Naive B cell (primary cell): ENCODE measurements at places on chromosomes 3 and 15. TPM values are rescaled to one million over a fixed set of nuclear protein-coding genes. Genes with fewer than 3 reads are reported as not detected.

The CHRNA5 gene
- 0.23 TPM for polyA plus RNA-seq

DNA sequence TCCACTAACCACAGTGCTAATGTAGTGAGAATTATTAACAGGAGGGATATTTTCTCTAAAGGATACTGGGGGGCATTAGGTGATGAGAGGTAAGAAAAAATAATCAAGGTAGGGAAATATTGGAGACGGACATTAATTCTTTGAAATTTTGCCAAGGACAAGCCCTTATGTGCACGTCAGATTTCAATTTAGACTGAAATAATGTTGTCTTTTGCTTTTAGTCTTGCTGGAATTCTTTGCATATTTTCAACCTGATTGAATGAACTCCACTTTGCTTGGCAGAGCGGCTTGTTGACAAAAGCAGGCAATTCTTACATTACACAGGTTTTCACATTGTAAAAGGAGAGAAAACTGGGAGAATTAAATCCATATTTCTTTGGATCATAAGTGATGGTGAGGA is 25.0 kb upstream of the C3orf52 start:
- DNase-seq: no peak

GRCh38 chr3:122496508-122496907 is 18.2 kb downstream of the KPNA1 start:
- no peak for DNase-seq

The DNAJA4 gene
- 4.9 TPM for polyA plus RNA-seq

DNA sequence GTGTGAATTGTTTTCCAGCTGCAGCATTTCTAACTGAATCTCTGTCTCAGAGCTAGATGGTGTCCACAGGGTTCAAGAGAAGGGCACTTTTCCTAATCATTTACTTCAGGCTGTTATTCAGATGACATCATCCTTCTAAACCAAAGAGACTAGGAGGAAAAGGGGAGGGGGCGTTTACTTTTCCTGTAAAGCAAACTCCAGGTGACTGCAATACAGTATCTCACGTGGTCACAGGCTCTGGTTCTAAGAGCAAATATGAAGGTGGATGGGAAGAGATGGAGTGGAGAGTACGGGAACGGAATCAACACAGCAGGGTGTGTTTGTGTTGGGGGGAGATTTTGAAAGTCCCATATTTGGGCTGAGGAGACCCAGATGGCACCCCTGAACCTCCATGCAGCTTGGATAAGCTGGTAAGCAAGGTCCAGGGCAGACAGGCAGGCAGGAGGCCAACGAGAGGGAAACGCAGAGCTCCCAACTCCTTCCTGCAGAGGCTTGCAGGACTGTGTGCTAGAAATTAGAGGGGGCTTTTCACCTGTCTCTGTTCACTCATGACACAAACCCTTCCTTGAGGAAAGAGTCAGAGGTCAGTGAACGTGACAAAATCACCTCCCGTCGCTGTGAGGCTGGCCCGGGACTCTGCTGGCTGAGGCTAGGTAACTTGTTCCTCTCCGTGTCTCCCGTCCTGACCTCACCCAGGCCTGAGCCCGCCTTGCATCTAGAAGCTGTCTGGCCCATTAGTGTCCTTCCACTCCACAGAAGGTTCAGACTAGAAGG is 151.2 kb downstream of the OPA1 start:
- DNase-seq: no peak

DNA sequence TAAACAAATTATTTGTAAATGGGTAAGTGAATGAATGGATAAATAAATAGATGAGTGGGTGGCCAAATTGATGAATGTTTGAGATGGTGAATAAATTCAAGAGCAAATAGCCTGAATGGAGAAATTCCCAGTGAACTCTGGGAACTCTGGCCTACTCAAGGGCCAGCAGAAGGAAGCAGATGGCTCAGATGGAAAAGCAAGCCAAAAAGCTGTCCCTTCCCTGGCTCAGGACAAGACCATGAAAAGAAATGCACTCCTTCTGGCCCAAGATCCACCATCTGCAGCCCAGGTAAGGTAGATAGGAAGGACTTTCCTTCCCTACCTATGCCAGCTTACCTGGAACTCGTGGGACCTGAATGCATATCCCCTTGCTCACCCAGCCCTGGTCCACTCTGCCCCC is 37.6 kb upstream of the CLDN18 start:
- DNase-seq: no peak

The EOGT gene
- 2.0 TPM for polyA plus RNA-seq

GRCh38 chr3:188554404-188554803 is 400.4 kb downstream of the LPP start:
- no peak for DNase-seq

The WNT5A gene
- polyA plus RNA-seq: not detected

The COL6A6 gene
- polyA plus RNA-seq: not detected

- DNase-seq: no peak
Measured at GRCh38 chr3:10471054-10471688, 34.2 kb downstream of the ATP2B2 start.

The ANKUB1 gene
- 2.6 TPM for polyA plus RNA-seq

DNA sequence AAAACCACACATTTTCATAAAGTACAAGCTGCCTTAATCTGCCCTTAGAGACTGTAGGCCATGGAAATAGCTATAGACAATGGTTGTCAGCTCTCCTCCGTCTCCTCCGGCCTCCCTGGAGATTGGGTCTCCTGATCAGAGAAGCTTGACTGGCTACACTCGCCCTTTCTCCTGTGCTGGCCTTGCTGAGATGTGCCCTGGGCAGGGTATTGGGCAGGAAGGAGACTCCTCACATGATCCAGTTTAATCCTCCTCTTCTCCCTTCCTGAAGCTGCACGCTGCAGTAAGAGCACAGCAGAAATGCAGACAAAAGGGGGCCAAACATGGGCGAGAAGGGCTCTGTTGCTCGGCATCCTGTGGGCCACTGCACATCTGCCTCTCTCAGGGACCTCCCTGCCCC is at the start of gene SLC24A5:
TSS of gene SLC24A5 (plus strand) at position 246 of the 400 bp plus-strand sequence. CDS start at position 301, 55 bp downstream.
- DNase-seq: no peak

- no peak for DNase-seq
Measured at GRCh38 chr3:153247331-153248330, 85.6 kb downstream of the RAP2B start.

- no peak for DNase-seq
Measured at GRCh38 chr15:90851940-90852339, 16.4 kb upstream of the FURIN start.

GRCh38 chr3:148367756-148368155 is 329.9 kb upstream of the AGTR1 start:
- DNase-seq: no peak

GRCh38 chr15:95799286-95800200 is 531.0 kb upstream of the NR2F2 start:
- no peak for DNase-seq

- no peak for DNase-seq
Measured at GRCh38 chr3:192033246-192033645, 572.3 kb downstream of the PYDC2 start.

DNA sequence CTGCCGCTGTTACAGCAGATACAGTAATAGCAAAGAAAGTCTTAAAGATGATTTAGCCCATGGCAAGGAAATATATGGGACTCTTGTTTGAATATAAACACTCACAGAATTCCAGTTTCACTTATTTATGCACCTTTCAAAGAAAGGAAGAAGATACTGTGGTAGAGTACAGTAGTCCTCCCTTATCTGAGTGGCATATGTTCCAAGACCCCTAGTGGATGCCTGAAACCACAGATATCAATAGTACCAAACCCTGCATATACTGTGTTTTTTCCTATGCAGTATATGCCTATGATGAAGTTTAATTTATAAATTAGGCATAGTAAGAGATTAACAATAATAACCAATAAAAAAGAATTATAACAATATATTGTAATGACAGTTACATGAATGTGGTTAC is 8.2 kb downstream of the MAP2K1 start:
- DNase-seq: no peak

DNA sequence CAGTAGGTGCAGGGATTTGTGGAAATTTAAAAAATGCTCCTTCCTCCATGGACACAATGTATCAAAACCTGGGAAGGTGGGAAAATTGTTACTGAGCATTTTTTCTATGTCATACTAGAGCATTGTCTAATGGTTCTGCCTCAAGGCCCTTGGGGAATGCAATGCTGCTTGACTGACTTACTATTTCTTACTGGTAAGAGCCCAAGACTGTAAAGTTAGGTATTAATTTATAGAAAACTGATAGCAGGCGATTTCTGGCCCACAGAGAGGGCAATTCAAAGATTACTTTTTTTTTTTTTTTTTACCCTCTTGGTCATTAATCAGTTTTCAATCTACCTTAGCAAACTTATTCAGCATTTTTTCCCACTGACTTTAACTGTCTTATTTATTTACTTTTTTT is 38.5 kb upstream of the MRPL3 start:
- DNase-seq: no peak

The RASA2 gene
- polyA plus RNA-seq: 49.0 TPM

- DNase-seq: no peak
Measured at GRCh38 chr3:16056217-16056616, 118.3 kb upstream of the GALNT15 start.

DNA sequence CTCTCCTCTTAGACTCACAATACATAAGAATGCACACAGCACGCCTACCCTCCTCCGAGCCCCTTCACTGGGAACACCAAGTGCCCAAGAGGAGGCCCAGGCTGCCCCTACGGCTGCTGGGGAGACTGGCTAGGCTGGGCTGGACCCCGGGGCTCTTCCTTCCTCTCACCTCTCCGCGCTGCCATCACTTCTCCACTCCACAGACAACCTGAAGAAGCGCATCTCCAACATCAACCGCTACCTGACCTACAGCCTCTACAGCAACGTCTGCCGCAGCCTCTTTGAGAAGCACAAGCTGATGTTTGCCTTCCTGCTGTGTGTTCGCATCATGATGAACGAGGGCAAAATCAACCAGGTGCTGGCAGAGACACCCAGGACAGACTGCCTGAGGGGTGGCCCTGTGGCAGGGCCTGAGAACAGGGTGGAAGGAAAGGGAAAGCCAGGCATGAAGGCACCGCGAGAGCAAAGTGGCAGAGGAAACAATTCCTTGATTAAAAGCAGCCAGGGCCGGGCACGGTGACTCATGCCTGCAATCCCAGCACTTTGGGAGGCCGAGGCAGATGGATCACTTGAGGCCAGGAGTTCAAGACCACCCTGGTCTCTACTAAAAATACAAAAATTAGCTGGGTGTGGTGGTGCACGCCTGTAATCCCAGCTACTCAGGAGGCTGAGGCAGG is 51.6 kb downstream of the SEMA3G start:
- no peak for DNase-seq

The MYRIP gene
- not detected for polyA plus RNA-seq

GRCh38 chr15:94265982-94266381 is 34.6 kb downstream of the MCTP2 start:
- DNase-seq: no peak

GRCh38 chr15:95658799-95659198 is 671.7 kb upstream of the NR2F2 start:
- no peak for DNase-seq

- no peak for DNase-seq
Measured at GRCh38 chr3:174193604-174194003, 665.5 kb upstream of the NAALADL2 start.

DNA sequence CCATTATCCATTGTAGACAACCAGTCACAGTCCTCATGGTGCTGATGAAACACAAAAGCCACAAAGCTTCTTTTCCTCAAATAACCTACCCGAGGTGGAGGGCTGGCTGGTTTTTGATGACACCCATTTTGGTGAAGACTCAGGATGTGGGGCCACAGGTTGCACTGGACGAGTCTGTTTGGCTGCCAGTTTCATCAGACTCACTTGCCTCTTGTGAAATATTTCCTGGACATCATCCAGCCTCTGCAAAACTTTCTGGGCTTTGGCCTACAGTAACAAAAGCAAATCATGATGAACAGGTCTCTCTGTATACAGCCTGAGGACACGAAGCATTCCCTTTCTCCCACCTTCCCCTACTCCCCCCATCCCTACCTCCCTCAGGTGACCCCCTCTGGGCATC is 42.2 kb downstream of the B3GNT5 start:
- no peak for DNase-seq

The SKOR1 gene
- polyA plus RNA-seq: 0.07 TPM

DNA sequence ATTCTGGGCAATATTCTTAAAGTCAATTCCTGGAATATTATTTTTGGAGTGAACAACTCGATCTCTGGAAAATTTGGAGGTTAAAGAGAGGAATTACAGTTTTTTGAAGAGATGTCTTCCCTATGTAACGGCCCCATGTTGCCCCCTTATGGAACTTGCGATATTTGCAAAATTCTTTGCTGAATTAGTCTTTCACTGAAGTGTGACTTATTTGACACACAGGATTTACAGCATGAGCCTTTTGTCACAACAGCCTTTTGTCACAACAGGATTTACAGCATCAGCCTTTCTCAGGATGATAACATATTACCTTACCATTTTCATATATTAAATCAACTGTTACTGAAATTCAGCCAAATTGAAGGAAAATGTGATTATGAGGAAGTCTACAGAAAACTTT is 37.8 kb upstream of the SPTSSB start:
- DNase-seq: no peak

The SEMA5B gene
- polyA plus RNA-seq: not detected

The KLHL40 gene
- not detected for polyA plus RNA-seq

The WDR5B gene
- polyA plus RNA-seq: 1.8 TPM

The CFAP100 gene
- not detected for polyA plus RNA-seq

- no peak for DNase-seq
Measured at GRCh38 chr3:146044046-146044445, 116.9 kb downstream of the PLOD2 start.

The TGFBR2 gene
- polyA plus RNA-seq: 117 TPM

- DNase-seq: no peak
Measured at GRCh38 chr15:71228403-71228802, 113.1 kb downstream of the THSD4 start.

The CSK gene
- 212 TPM for polyA plus RNA-seq

DNA sequence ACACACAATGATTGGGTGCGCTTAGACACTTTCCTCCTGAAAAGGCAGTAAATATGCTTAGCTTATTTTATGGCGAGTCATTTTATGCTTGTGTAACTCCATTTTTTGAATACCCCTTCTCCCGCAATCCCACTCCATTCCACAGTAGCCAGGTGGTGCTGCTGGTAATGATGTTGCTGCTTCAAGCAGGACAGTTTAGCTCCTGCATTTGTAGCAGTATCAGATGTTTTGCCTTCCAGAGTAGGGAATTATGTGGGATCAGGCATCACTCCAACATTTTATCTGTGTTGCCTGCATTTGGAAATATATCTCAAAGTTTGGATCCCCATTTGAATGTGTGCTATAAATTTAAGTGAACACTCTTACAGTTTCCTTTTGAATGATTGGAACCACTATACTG is 302.1 kb upstream of the SGO1 start:
- DNase-seq: no peak

DNA sequence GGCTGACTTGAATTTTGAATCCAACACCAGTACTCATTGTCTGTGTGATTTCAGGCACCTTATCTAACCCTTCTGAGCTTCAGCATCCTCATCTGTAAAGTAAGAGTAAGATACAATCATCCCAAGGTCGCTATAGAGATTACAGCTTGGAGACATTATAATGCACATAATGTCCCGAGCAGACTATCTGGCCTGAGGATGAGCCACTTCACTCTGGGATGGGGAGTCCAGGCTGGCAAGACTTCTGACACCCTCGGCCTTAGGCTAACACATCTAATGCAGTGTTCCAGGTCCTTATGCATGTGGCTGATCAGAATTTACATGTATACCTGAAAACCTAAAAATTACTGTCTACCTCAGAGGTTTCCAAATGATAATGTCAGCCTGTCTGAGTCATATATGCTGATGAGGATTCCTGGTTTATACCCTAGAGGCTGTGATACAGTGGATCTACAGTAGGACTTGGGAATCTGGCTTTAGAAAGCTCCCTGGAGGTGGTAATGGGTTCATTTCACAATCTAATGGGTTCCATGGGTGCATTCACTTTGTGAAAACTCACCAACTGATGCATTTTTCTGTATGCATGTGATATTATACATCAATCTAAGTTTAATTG is 229.0 kb upstream of the SLCO3A1 start:
- no peak for DNase-seq
